ENCODE measurements at places on chromosomes 11 and 22. TPM values are rescaled to one million over a fixed set of nuclear protein-coding genes. Genes with fewer than 3 reads are reported as not detected.

The ANGPTL5 gene
- not detected for total RNA-seq

The STK33 gene
- not detected for total RNA-seq

The CNIH2 gene
- 6.2 TPM for total RNA-seq

The OR8G1 gene
- not detected for total RNA-seq

The MUC6 gene
- total RNA-seq = not detected

DNA sequence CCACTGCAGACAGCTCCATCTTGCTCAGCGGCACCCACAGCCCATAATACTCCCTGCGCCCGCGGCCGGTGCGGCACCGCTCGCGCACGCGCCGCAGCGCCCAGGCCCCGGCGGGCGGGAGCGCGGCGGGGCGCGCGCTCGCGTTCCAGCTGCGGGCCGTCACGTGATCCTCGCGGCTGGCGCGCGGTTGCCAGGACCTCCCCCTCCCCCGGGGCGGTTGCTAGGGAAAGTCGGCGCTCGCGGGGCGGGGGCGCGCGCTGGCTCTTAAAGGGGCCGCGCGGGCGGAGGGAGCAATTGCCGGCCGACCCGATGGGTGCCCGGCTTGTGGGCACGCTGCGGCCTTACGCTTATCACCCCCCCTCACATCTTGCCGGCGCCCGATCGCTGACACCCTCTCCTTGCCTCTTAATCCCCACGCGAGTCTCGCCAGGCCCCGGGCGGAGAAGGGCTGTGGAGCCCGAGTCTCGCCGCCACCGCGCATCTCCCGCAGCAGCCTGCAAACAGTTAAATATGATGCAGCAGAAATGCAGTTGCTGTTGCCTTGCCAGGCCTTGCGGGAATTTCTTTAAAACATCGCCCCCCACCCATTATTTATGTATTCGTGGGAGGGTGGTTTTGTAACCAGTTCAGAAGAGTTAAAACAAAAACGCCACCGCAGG lies at the start of gene CBX6:
Gene CBX6 (minus strand): TSS at position 45 of the 659 bp plus-strand sequence. CDS start 26 bp downstream, at position 19.
- peak within 1 kb of the TSS; percentile 58 for H3K27ac ChIP-seq
- H3K4me3 ChIP-seq = peak within 1 kb of the TSS; percentile 82
- peaks cover 62% of the 10 kb centered on the region for H3K4me1 ChIP-seq
- DNase-seq = peak; percentile 94
- peaks cover 21% of the 10 kb centered on the region for H3K36me3 ChIP-seq
- no peaks in the 10 kb centered on the region for H3K27me3 ChIP-seq

DNA sequence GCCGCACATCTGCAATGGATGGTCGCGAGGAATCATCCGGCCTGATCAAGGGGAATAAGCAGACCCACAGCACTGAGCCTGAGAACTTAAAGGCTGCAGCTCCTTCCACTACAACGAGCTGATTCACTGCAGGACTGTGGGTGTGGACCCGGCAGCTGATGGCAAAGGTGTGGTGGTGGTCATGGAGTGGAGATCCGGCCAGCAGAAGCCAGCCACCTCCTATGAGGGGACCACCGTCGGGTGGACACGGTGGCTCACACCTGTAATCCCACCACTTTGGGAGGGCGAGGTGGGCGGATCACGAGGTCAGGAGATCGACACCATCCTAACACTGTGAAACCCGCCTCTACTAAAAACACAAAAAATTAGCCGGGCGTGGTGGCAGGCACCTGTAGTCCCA lies 66.4 kb downstream of the DGCR2 start:
- H3K4me3 ChIP-seq = no peak overlapping the region
- peaks cover 79% of the 10 kb centered on the region for H3K36me3 ChIP-seq
- H3K27ac ChIP-seq = no peak overlapping the region
- H3K27me3 ChIP-seq = no peaks in the 10 kb centered on the region
- no peaks in the 10 kb centered on the region for H3K4me1 ChIP-seq
- DNase-seq = no peak

DNA sequence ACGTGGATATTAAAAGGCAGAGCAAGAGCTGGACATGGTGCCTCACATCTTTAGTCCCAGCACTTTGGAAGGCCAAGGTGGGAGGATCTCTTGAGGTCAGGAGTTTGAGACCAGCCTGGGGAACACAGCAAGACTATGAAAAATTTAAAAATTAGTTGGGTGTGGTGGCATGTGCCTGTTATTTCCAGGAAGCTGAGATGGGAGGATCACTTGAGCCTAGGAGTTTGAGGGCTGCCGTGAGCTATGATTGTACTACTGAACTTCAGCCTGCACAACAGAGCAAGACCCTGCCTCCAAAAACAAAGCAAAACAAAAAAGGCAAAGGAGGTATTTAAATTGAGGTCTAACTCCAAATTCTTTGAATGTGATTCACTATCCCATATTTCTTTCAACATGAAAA lies 23.5 kb downstream of the RDX start:
- H3K4me1 ChIP-seq = no peaks in the 10 kb centered on the region
- no peak for DNase-seq
- H3K36me3 ChIP-seq = peaks cover 24% of the 10 kb centered on the region
- H3K27ac ChIP-seq = no peak overlapping the region

GRCh38 chr22:24088816-24089215 lies 77.7 kb downstream of the CABIN1 start:
- no peaks in the 10 kb centered on the region for H3K4me1 ChIP-seq
- H3K27me3 ChIP-seq = no peaks in the 10 kb centered on the region
- peaks cover 93% of the 10 kb centered on the region for H3K36me3 ChIP-seq

GRCh38 chr11:7577291-7578190 lies 63.7 kb downstream of the PPFIBP2 start:
- DNase-seq = no peak
- no peaks in the 10 kb centered on the region for H3K36me3 ChIP-seq
- no peak overlapping the region for H3K4me3 ChIP-seq
- H3K27ac ChIP-seq = no peak overlapping the region
- peaks cover 25% of the 10 kb centered on the region for H3K4me1 ChIP-seq
- H3K27me3 ChIP-seq = peaks cover 27% of the 10 kb centered on the region

- no peaks in the 10 kb centered on the region for H3K27me3 ChIP-seq
- H3K4me3 ChIP-seq = no peak overlapping the region
- H3K4me1 ChIP-seq = no peaks in the 10 kb centered on the region
- no peak overlapping the region for H3K27ac ChIP-seq
- no peaks in the 10 kb centered on the region for H3K36me3 ChIP-seq
Observed at GRCh38 chr22:29856496-29856895, 18.4 kb upstream of the ASCC2 start.

DNA sequence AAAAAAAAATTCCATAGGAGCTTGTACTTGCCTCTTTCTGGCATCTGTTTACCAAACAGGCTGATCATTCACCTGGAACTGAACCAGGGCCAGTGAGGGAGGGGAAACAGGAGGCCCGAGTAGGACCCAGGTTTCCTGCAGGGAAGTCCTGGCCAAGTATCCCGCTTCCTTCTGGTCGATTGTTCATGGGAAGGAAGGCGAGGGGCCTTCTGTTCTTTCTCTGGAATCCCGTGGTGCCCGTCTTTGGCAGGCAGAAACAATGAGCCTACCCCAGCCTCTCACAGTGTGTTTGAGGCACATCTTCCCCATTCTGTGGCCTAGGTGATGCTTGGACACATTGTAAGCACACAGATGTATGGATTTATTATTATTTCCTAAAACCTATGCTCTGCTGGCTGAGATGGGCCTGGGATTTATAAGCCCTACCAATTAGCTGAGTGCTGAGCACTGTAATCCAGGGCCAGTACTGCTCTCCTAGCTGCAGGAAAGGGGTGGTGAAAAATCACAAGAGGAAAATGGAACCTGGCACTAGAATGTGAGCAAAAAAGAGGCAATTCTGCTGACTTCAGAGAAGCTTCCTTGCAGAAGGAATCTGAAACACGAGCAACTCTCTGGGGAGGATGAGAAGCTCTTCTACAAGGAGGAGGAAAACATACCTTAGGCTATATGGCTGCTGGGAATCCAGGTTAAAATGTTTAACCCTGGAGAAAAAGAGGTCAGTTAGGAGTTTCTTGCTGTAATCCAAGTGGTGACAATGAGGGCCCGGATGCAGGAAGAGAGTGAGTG lies 53.5 kb downstream of the PRR5L start:
- no peak for DNase-seq
- H3K27ac ChIP-seq = no peak overlapping the region
- no peaks in the 10 kb centered on the region for H3K36me3 ChIP-seq

- H3K4me1 ChIP-seq = no peaks in the 10 kb centered on the region
- no peak overlapping the region for H3K27ac ChIP-seq
- no peak overlapping the region for H3K4me3 ChIP-seq
- H3K27me3 ChIP-seq = no peaks in the 10 kb centered on the region
- H3K36me3 ChIP-seq = no peaks in the 10 kb centered on the region
Observed at GRCh38 chr22:30038219-30038618, 42.0 kb upstream of the HORMAD2 start.

GRCh38 chr11:66542362-66542761 lies 3.5 kb downstream of the ZDHHC24 start:
- H3K36me3 ChIP-seq = peaks cover 36% of the 10 kb centered on the region
- DNase-seq = no peak
- no peak overlapping the region for H3K27ac ChIP-seq
- H3K27me3 ChIP-seq = no peaks in the 10 kb centered on the region
- peaks cover 44% of the 10 kb centered on the region for H3K4me1 ChIP-seq
- no peak overlapping the region for H3K4me3 ChIP-seq

GRCh38 chr11:129999407-129999806 lies 3.2 kb downstream of the PRDM10 start:
- no peak for DNase-seq
- no peaks in the 10 kb centered on the region for H3K27me3 ChIP-seq
- peaks cover 17% of the 10 kb centered on the region for H3K4me1 ChIP-seq
- no peaks in the 10 kb centered on the region for H3K36me3 ChIP-seq
- no peak overlapping the region for H3K4me3 ChIP-seq

- H3K4me3 ChIP-seq = no peak overlapping the region
- H3K4me1 ChIP-seq = peaks cover 34% of the 10 kb centered on the region
- DNase-seq = no peak
- no peaks in the 10 kb centered on the region for H3K27me3 ChIP-seq
- peaks cover 96% of the 10 kb centered on the region for H3K36me3 ChIP-seq
Observed at GRCh38 chr11:35218956-35219355, 80.0 kb downstream of the CD44 start.

GRCh38 chr11:45204761-45205160 lies 58.3 kb downstream of the PRDM11 start:
- DNase-seq = no peak
- no peak overlapping the region for H3K4me3 ChIP-seq
- H3K4me1 ChIP-seq = no peaks in the 10 kb centered on the region
- no peaks in the 10 kb centered on the region for H3K27me3 ChIP-seq
- no peak overlapping the region for H3K27ac ChIP-seq

DNA sequence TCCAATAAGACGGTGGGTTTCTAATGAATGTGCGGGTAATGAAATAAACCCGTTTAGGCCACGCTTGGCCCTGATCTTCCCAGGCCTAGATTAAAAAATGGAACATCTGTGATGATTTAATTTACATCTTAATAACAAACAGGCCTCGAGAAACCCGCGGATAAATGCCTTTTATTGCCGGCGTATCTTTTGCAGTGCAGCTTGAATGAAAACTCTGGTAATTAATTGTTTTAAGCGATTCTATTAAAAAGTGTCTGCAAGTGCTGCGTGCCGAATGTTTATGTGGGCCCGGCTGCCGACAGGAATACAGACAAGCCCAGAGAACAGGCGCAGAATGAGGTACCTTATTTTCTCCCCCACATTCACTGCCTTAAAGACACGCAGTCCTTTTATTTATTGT lies 420.7 kb downstream of the MN1 start:
- DNase-seq = no peak
- no peaks in the 10 kb centered on the region for H3K36me3 ChIP-seq
- H3K4me1 ChIP-seq = no peaks in the 10 kb centered on the region
